ENCODE measurements at places on chromosomes 3 and 15.

GRCh38 chr3:2261747-2262146 is 163.1 kb downstream of the CNTN4 start:
- DNase-seq: no peak

GRCh38 chr3:145489011-145489410 is 672.0 kb downstream of the PLOD2 start:
- DNase-seq: no peak

- no peak for DNase-seq
Observed at GRCh38 chr3:100401674-100402041, 319 bp downstream of the LNP1 start.

DNA sequence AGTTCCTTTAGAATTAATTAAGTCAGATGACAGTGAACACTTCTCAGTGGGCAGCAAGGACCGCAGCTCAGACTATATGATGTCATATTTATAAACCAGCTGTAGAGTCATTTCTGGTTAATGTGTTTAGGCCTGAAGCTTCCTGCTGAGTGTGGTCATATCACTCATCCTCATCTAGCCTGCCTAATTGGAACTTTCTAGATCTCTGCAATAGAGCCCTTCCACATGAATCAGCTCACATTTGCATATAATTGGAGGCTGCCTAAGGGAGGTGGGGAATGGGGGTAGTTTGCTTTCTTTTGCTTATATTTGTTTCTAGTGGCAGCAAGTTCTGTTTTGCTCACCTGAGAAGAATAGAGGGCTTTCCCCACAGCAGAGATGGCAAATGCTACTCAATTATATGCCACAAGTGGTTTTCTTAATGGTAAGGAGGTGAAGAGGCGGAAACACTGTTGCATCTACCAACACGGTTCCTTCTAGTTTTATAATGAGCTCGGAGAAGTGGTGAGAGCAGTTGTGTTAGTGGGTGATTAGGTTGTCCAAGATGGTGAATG is 148.1 kb downstream of the KLHL25 start:
- no peak for DNase-seq

- DNase-seq: no peak
Observed at GRCh38 chr3:51921081-51921578, 18.0 kb upstream of the IQCF1 start.

- no peak for DNase-seq
Observed at GRCh38 chr3:97990624-97991292, 18.5 kb upstream of the RIOX2 start.

DNA sequence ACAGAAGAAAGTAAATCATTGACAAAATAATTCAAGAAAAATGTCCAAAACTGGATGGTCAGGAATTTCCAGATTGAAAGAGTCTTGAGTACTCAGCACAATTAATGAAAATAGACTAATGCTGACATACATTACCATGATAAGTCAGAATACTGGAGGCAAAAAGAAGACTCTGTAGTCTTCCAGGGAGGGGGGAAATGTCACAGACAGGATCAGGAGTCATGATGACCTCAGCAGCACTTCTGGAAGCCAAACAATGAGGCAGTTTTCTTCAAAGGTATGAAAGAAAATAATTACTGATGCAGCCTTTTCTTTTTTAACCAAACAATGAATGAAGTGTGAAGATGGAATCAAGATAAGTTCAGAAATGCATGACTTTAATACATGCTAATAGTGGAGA is 30.1 kb upstream of the SLC22A13 start:
- DNase-seq: no peak

GRCh38 chr3:62632510-62633294 is 242.5 kb downstream of the CADPS start:
- DNase-seq: no peak
